ENCODE measurements at places on chromosomes 6 and 20. TPM values are rescaled to one million over a fixed set of nuclear protein-coding genes. Genes with fewer than 3 reads are reported as not detected.

MATN4 gene
- not detected for total RNA-seq

NFKBIE gene
- total RNA-seq, result 35.1 TPM

HRH3 gene
- not detected for total RNA-seq

TDRD6 gene
- total RNA-seq, result not detected

SUMO4 gene
- 0.16 TPM for total RNA-seq

LMBRD1 gene
- 20.4 TPM for total RNA-seq

GPLD1 gene
- 0.31 TPM for total RNA-seq

KCNS1 gene
- 0.91 TPM for total RNA-seq

HLA-DRB1 gene
- total RNA-seq, result not detected

TCP11 gene
- total RNA-seq, result not detected

ULBP2 gene
- 14.1 TPM for total RNA-seq

HTR1E gene
- not detected for total RNA-seq

IL17F gene
- not detected for total RNA-seq

RAET1L gene
- 1.1 TPM for total RNA-seq

FAM83D gene
- 68.2 TPM for total RNA-seq

C6orf52 gene
- total RNA-seq, result 3.1 TPM

COX4I2 gene
- not detected for total RNA-seq

BEND6 gene
- 1.2 TPM for total RNA-seq

WFDC10B gene
- not detected for total RNA-seq

CCR6 gene
- not detected for total RNA-seq

KCNK16 gene
- total RNA-seq, result not detected

Measured in hair follicular keratinocyte (primary cell).